ENCODE measurements at places on chromosomes 11 and 22.

- no peak for DNase-seq
Observed at GRCh38 chr11:48000432-48000831, 20.1 kb downstream of the PTPRJ start.

- DNase-seq, result no peak
Observed at GRCh38 chr11:65435981-65436411, 13.4 kb downstream of the NEAT1 start.

DNA sequence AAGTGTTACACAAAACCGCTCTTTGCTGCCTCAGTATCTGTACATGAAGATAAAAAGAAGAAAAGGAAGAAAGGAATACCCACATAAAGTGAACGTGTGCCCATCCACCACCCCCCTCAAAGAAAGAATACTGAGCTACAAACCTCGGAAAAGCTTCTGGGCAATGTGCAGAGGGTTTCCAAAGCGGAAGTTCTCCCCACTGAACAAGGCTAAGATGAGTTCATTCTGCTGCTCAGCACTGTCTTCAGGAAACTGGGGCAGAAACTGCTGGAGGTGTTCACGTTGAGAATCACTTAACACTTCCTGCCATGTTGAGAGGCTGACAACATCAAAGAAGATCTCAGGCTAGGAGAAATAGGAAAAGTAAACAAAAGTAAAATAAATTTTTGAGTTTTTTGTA lies 6.9 kb downstream of the NFRKB start:
- no peak for DNase-seq

DNA sequence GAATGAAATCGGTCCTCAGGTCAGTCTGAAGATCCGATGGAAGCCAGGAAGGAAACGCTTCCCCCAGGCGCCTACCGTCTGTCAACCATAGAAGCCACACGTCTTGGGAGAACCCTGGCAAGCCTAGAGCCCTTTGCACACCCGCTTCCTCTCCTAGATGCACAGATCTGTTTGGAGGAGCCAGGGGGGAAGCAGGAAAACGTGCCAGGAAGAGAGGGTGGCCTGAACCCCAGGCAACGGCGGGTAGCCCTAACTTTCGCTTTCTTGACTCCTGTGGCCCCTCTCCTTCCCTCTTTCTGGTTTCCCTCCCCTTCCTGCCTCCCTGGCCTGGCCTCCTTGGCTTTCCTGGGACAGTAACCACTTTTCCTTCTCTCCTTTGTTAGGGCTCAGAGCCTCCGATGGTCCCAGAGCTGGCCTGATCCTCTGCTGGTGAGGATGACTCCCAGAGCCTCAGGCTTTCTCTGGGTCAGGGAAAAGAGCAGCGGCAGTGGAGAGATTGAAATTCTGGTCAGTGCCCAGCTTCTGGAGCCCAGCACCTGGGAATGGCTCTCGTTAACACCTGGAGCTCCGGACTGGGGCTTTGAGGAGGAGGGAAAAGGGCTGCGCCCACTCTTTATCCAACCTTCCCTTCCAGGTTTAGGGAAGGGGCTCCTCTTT lies 2.1 kb downstream of the FXYD6 start:
- DNase-seq, result no peak

DNA sequence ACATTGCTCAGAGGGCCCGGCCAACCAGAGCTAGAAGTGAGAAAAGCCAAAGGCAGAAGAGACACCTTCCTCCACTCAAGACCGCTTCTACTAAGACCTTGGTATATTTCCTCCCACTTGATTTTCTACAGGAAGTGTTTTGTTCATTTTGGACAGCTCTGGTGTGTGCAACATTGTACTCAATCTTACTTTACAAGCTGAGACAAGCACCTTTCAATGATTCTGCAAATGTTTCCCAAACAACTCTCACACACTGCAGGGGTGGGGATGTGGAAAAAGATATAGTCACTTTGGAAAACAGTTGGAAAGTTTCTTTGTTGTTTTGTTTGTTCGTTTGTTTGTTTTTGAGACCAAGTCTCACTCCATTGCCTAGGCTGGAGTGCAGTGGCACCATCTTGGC lies 15.7 kb downstream of the MYO18B start:
- DNase-seq, result no peak

Measured in activated CD4-positive, alpha-beta T cell treated with anti-CD3 and anti-CD28 coated beads, Interleukin-2, amount 50 U/mL, for 4 hours (primary cell).